Muscle of back (tissue), 13 donors: ENCODE measurements at places on chromosomes 6 and 20.
A peak's percentile ranks its signal among the peaks of the same experiment; 100 is the strongest.

DNA sequence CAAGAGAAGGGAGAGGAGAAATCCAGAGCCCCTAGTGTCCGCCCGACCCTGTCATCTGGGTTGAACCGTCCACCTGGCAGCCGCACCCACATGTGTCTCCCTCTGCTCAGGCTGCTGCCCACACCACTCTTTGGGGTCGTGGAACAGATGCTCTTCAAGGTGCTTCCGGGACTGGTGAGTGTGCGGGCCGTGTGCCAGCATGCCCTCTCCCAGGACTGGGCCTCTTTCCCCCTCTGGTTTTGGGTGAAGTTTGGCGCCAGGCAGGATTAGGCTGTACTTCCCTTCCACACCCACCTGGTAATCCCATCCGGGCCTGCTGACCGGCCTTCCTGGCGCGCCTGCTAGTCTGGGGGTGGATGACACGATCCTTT is 7.9 kb downstream of the BPIFB3 start:
- no peak for DNase-seq

- DNase-seq = no peak
Observed at GRCh38 chr6:136093835-136094234, 156.3 kb downstream of the MTFR2 start.

DNA sequence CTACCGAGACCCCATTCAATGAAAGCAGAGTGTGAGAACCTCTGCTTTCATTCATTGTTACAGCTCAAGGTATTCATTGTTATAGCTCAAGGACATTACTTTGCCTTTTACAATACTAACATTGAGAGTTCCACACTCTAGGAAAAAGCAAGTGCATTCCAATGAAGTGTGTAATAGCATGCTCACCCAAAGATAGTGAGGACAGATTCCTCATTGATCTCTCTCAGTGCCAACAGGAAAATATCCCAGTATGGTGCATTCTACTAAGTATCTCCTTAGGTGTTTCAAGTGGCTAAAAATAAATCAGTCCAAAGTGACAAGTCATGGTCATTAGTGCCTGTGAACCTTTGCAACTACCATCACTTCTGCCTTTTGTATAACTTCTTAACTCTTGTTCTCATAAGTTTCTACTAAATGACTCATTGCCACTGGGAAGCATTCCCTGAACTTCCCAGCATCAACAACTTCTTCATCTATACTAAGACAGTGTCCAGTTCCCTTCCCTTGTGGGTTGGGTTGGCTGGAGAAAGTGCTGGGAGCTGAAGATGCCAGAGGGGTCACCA is 140.7 kb upstream of the STXBP5 start:
- DNase-seq = no peak

GRCh38 chr6:142542704-142543233 is 241.0 kb downstream of the ADGRG6 start:
- peak; percentile 28 for DNase-seq

GRCh38 chr6:168051648-168052047 is 27.4 kb downstream of the FRMD1 start:
- DNase-seq = no peak

DNA sequence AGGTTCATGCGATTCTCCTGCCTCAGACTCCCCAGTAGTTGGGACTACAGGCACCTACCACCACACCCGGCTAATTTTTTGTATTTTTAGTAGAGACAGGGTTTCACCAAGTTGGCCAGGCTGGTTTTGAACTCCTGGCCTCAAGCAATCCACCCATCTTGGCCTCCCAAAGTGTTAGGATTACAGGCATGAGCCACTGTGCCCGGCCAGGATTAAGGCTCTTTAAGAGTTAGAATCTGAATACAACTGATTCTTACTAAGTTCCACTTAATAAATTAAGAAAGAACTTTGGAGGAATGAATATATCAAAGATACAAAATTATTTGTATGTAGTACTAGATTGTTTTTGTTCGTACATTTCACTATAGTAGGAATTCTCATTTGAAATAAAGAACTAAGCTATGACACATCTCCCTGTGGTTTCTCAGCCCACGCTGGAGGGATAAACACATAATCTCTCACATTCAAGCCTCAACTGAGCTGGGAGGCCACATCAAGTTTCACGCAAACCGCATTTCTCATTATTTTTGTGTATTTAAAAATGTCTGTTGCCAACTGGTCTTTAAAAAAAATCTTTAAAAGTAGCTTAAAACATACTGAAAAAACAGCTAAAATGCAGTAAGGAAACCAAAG is 34.2 kb downstream of the DTNBP1 start:
- DNase-seq = no peak

- DNase-seq = peak; percentile 68
Observed at GRCh38 chr6:84422380-84422968, 195.0 kb upstream of the CEP162 start.

DNA sequence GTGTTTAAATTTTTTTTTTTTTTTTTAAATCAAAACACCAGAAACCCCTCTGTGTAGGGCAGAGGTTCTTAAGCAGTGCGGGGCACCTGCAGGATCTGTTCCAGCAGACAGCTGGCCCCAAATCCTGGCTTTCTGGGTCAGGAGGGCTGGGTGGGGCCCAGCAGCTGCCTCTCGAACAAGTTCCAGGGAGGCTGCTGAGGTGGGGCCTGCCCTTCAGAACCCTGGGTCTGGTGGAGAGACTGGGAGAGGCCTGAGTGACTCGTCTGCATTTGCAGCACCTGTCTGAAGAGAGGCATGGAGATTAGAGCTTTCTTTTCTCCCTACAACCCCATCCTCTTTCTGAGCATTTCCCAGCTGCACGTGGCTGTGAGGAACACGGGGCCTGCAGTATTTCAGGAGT is 8.4 kb downstream of the PSMG4 start:
- DNase-seq = no peak

DNA sequence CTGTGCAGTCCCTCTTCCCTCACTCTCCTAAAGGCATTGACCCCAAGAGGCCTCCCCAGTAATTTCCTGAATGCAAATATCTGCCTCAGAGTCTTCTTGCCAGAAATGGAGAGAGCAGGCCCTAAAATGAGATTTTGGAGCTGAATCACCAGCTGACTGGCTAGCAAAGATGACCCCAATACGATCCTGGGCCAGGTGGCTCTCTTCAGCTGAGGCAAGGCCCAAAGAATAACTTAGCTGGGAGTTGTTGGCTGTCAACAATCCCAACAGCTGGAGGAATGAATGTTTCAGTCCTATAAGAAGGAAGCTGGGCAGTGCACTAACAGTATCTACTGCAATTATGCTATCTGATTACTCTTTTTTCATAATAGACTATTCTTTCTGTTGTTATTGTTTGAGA is 37.2 kb upstream of the VGLL2 start:
- DNase-seq = peak; percentile 8

- peak; percentile 86 for DNase-seq
Observed at GRCh38 chr20:53763707-53764414, 170.2 kb upstream of the ZNF217 start.

DNA sequence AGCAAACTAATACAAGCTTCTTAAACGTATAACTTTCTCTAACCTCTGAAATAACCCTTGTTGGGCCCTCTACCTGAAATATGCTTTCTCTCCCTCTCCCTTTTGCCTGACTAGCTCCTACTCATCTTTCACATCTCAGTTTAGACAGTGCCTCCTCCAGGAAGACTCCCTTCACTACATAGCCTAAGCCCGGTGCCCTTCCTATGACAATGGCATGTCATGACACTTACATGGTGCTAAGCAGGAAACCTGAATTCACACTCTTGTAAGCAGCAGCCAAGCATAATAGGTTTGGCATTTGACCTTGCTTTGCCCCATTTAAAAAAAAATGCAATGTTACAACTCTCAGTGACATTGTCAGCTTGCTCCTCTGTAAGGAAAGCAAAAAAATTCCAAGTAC is 33.1 kb upstream of the FBXL4 start:
- no peak for DNase-seq

GRCh38 chr6:160197662-160198061 is 61.0 kb downstream of the SLC22A2 start:
- no peak for DNase-seq

DNA sequence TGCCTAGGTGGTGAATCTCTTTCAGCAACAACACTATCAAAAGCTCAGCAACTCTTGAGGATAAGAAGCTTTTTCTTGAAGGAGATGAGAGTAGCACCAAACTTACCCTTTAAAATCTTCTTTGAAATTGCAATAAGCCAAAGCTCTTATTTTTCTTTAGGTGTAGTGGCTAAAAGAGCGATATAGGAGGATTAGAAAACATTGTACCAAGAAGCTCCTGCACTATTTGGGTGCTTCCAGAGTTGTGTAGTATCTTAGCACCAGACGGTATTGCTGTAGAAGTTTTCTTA is 1.2 kb downstream of the FUT9 start:
- DNase-seq = no peak

GRCh38 chr20:52833901-52834300 is 138.3 kb upstream of the TSHZ2 start:
- DNase-seq = no peak

DNA sequence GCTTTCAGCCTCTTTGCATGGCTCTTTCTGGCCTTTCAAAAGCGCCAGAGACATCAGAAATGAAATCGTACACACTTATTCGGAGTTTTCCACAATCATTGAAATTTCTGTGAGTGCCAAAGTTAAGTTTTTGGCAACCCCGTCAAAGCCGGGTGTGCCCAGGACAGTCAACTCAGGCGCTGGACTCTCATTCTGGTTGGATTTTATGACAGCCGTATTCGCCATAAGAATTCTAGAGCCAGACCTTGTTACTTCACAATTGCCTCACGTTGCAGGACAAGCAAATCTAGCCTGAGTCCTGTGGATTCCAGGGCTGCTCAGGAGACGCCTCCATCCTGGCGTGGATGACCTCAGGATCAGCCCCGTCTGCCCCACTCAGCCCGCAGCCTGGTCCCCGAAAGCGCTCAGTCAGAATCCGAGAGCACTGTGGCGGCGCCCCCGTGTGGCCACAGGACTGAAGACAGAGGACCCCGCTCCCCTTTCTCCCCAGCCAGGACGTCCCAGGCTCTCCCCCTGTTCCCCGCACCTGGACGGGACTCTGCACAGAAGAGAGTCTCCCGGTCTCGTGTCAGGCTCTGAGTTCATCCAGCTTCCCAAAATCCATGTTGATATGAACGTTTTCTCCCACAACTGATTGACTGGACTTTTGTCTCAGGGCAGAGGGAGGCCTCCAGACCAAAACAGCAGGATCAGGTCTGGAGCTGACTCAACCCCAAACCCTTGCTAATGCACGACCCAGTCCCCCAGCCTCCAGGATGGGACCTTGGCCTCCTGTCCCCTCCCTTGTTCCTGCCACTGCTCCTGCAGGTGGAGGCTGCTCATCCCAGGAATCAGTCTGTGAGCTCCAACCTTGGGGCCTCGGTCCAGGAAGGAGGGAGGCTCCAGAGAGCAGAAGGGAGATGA is 38.2 kb downstream of the MICA start:
- DNase-seq = peak; percentile 70

DNA sequence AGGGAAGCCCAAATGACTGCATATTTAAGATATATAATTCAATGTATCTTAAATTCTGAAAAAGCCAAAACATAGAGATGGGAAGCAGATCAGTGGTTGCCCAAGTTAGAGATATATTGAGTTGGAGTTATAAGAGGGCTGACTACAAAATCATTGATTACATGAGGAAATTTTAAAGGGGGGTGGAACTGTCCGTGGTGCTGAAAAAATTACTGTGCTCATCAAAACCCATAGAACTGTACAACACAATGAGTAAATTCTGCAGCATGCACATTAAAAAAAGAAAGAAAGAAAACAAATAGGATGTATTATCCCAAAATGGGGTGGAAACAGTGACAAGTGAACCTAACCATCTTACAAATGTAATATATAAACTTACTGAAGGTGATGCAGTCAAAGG is 100.9 kb downstream of the FUT9 start:
- DNase-seq = no peak

DNA sequence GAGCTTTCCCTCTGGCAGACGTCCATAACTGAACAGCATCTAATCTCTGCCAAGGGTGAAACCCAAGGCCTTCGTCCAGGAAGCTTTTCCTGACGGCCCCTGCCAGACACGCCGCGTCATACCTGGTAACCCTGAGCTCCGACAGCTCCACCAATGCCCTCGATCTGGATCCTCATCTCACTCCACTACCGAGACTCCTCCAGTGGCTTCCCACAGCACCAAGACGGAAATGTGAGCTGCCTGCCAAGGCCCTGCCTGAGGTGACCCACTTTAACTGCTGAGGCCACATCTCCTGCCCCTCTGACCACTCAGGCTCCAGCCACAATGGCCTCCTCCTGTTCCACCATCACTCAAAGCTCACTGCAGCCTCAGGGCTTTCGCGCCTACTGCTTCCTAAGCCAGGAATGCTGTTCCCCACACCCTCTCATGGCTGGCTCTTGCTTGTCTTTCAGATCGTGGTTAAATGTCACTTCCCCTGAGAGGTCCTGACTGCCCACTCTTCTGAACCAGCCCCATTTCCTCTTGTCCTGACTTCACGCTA is 143.2 kb downstream of the PREX1 start:
- DNase-seq = no peak
